ENCODE measurements at places on chromosomes 2 and 18.
A peak's percentile ranks its signal among the peaks of the same experiment; 100 is the strongest.

GRCh38 chr2:81894451-81894990 lies 1590.0 kb upstream of the LRRTM1 start:
- DNase-seq: no peak

- no peak for DNase-seq
Measured at GRCh38 chr2:119414894-119415293, 16.8 kb upstream of the TMEM37 start.

DNA sequence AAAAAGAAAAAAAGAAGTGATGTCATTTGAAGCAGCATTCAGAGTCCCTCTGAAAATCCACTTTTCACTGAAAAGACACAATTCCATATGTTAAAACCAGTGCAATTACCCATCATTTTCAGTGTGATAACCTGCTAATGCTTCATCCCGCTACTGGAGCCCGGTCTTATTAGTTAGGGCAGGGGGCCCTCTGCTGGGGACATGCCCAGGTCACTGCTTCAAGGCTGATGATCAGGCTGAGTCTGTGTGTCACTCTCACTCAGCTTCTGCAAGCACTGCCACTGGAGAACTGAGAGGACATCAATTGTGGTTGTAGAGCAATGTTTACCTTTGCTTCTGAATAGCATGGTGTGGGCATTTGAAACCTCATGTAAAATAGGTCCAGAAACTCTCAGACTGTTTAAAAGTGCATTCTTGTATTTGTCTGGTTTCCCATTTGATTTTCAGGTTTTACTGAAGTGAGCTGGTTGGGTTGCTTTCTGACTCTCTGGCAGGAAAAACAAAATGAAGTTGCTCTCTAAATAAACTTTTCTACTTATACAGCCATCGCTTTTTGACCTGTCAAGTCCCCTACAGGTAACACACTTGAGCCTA lies 49.2 kb upstream of the NXPH2 start:
- peak; percentile 24 for DNase-seq

DNA sequence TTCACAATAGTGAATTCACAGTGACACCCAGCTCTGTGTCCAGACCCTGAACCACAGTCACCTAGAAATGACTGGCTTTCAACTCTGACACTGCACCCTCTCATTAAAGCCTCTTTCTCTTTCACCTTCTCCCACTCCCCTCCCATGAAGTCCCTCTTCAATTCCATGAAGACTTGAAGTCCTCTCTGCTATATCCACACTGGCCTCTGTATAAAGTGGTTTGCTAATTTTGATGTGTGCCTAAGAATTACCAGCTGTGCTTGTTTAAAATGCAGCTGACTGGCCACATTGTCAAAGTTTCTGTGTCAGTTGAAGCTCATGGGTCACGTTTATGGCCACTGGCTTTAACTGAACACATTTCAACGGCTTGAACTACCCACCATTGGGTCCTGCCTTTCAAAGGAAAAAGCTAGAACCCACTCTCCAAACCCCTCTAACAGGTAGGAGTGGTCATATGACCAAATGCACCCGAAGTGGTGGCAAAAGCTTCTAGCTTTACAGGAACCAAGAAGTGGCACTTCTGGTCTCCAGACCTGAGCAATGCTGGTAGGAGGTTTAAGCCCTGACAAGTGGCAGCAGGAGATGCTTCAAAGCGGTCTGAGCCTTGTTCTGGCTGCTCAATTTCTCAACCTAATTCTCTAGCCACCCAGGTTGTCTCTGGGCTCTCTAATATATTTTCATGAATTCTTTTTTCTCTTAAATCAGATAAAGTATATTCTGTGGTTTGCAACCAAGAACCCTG lies 34.2 kb downstream of the B4GALT6 start:
- DNase-seq: no peak

- peak; percentile 92 for DNase-seq
Measured at GRCh38 chr18:32018331-32019250, at the start of gene RNF125. Gene RNF125, plus strand, starts transcription at chr18:32018825. Its CDS starts 39 bp downstream, at chr18:32018864.

Measured in activated T-cell treated with anti-CD3 and anti-CD28 coated beads, Interleukin-2, amount 50 U/mL, for 48 hours (primary cell).